Stimulated activated CD4-positive, alpha-beta T cell treated with anti-CD3 and anti-CD28 coated beads, Interleukin-4, amount 100 ng/mL, for 48 hours (primary cell): ENCODE measurements at places on chromosomes 1 and 21.

- DNase-seq, result no peak
Observed at GRCh38 chr1:163361123-163361934, 39.6 kb downstream of the NUF2 start.

GRCh38 chr1:27358928-27359313 is 7.8 kb downstream of the MAP3K6 start:
- DNase-seq, result no peak

DNA sequence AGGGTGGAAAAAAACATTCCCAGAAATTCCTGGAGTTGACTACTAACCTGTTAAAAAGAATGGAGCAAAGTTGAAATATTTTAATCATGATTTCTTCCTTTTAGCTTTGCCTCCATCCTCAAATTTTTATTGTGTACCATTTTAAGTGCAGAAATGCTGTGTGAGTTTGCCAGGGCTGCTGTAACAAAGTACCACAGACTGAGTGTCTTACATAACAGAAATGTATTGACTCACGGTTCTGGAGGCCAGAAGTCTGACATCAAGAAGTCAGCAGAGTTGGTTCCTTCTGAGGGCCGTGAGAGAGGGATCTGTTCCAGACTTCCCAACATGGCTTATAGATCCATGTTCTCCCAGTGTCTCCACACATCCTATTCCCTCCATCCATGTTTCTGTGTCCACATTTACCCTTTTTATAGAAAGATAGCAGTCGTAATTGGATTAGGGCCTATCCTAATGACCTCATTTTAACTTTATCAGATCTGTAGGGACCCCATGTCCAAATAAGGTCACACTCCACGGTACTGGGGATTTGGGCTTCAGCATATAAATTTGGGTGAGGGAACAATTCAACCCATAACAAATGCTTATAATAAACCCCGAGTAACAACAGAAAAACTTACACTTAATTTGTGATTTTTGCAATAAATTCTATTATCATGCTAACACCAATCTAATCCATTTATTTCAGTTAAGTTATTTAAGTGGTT is 12.7 kb downstream of the SNX7 start:
- no peak for DNase-seq

DNA sequence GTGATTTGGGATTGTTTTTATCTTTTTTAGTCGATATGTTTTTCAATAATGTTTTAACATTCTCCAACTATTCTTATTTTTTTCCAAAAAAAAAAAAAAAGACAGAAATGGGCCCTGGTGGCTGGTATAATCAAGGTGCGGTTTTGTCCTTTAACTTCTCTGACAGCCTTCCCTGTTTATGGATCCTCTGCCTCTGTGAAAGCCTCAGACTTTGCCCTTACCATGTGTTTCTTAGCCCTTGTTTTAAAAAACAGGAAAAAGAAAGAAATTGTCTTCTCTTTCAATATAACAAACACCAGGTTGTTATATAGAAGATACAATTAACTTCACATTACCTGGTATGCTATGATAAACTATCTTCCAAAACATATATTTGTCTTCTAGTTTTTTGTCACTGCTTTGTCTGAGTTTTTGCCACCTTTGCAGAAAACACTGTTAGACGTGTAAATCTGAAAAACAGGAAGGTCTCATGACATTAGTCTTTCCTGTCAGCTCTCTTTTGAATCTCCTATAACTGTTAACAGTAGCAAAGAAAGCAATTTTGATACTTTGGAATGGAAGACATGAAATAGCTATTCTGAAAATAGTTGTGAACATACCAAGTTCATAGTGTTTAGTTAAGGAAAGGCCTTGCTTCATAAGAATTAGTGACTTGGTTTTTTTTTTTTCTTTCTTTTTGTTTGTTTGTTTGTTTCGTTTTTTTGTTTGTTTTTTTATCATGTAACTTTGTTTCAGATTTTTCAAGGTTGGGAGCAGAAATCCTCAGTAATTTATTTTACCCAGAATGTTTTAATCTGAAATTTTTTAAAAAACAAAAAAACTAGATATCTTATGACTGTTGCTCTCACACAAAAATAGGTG is 31.7 kb upstream of the CACYBP start:
- DNase-seq, result no peak
